ENCODE measurements at places on chromosomes 1 and 21.

- DNase-seq, result no peak
Observed at GRCh38 chr21:45988366-45989347, 7.1 kb downstream of the COL6A1 start.

DNA sequence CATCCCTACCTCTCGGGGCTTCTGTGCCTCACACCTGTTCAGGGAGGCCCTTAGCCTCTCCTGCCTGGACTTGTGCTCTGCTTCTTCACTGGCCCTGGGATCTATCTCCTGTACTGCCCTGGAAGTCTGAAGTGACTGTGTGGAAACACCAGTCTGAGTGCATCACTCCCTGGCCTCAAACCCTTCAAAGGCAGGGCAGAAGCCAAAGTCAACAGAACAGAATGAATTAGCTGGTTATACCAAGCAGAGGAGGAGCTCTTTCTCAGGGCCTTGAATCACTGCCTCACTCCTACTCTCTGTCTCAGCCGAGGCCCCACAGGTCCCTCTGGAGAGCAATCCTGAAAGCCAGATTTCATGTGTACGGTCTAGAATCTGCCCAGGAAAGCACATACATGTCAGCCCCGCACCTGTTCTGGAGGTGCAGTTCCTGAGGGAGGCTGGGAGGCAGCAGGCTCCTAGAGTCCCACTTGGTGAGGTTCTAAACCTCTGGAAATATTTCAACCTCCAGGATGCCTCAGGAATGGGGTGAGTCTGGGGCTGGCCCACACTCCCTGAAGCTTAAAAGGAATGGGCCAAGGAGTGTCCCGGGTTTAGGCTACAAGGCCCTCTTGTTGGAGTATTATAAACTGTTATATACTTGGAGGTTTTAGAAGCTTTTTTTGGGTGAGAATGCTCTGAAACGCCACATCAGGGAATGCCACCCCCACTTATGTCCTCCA lies 98.3 kb downstream of the ABCA4 start:
- DNase-seq, result peak; percentile 57

GRCh38 chr1:160404094-160404493 lies 3.7 kb downstream of the VANGL2 start:
- DNase-seq, result no peak

DNA sequence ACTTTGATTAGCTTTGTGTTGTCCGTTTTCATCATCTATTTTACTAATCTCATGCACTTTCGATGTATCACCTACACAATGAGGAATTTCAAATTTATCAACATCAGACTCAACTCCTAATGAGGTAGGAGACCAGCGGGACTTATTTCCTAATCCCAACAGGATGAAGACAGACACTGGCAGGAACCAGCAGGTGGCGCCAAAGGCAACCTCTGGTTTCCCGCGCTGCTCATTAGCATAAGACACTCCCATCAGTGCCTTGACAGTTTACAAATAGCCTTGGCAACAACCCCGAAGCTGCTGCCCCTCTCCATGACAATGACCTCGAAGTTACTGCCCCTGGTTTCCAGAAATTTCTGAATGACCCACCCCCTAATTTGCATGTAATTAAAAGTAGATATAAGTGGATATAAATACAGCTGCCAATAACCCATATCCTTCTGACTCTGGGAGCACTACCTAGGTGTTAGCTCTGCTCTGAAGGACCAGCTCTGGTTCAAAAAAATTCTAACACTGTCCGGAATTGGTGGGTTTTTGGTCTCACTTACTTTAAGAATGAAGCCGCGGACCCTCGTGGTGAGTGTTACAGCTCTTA lies 974.8 kb downstream of the ADGRL2 start:
- peak; percentile 41 for DNase-seq

GRCh38 chr1:10776190-10776905 lies 20.1 kb downstream of the CASZ1 start:
- no peak for DNase-seq

DNA sequence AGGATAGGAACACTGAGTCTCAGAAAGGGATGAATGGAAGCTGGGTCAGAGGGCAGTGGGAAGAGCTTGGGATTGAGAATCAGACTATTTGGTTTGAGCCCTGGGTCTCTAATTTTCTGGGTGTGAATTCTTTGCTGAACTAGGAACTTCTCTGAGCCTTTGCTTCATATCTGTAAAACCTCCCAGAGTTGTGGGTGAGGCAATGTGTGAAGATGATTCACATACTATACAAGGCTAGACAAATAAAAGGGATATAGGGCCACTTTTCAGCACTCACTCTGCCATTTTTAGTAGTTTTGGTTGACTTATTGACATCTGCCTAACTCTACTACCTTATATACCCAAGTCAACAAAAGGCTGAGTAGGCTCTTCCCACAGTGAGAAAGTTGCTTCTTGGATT lies 77.7 kb upstream of the JUN start:
- no peak for DNase-seq
